Activated CD4-positive, alpha-beta T cell treated with anti-CD3 and anti-CD28 coated beads for 1 hour (primary cell): ENCODE measurements at places on chromosomes 7 and 10.

- no peak for DNase-seq
These were observed 611.3 kb upstream of the GALNT17 start for GRCh38 chr7:70520611-70521010.

- no peak for DNase-seq
These were observed 105.7 kb downstream of the DNAJB6 start for GRCh38 chr7:157442456-157442855.

- no peak for DNase-seq
These were observed 85.2 kb downstream of the RNLS start for GRCh38 chr10:88497913-88498312.

GRCh38 chr10:82453678-82454293 lies 578.8 kb downstream of the NRG3 start:
- DNase-seq: no peak
